ENCODE measurements at places on chromosomes 1 and 21.

DNA sequence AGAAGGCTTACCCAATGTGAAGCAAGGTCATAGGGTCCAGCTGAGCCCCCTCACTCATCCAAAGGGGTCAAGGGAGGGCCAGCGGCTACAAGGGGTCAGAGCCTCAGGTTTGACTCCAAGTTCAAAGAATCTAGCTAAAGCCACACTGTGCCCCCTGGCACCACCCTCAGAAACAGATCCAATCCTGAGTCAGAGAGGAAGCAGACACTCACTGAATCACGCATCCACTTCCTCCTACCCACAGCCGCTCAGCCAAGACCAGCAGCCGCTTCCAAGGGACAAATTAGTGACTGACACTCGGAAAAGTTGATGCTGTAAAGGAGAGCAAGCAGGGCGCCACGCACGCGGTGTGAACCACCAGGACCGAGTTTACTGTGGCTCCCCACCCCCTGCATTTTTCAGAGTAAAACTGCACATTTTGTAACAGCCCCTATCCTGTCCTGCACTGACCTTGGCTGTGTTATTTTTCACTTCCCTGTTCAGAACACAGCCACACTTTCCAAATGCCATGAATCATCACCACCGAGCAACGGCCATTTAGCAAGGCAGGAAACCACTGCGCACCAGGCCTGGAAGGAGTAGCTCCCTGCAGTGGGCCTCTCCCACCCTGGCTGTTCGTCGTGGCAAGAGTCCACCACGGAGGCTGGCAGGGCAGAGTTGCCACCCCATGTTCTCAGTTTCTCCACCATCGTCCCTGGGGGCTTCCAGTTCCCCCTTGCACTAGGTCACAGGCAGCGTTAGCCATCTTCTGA is 147.8 kb downstream of the TOMM20 start:
- peak; percentile 20 for DNase-seq

DNA sequence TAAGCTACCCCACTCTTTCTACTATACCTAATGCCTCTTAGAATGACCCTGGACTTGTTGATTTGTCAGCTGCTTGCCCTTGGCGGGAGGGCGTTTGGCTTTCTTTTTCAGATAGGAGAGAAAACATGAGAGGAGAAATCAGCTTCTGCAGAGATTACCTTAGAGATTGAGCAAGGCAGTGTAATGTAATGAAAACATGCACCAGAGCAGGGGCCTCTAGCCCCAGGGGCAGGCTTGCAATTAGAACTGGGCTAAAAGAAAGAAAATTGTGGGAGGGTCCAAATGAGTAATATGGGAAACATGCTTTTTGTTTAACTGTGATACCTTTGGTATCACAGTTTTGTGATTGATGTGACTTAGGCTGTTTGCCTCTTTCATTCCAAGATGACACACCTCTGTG is 89.7 kb downstream of the PBX1 start:
- DNase-seq, result no peak

GRCh38 chr1:224497714-224498573 is 63.3 kb upstream of the WDR26 start:
- DNase-seq, result peak; percentile 21

DNA sequence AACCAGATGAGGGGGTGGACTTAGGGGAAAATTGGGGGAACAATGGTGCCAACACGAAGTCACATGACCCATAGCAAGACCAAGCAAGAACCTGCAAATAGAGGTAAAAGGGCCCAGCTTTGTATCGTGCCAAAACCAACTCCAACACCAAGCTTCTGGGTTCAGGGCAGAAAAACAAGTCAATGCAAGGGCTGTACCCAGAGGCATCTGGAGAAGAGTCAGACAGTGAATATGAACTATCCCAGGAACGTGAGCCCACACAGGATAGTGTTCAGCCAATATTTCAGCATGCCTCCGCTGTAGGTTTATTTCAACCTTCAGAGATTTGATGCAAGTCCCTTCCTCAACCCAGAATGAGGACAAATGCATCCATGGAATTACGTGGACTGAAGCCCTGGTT is 15.0 kb upstream of the ZMYM6 start:
- no peak for DNase-seq

- no peak for DNase-seq
Observed at GRCh38 chr1:77583483-77583882, 99.0 kb downstream of the ZZZ3 start.

DNA sequence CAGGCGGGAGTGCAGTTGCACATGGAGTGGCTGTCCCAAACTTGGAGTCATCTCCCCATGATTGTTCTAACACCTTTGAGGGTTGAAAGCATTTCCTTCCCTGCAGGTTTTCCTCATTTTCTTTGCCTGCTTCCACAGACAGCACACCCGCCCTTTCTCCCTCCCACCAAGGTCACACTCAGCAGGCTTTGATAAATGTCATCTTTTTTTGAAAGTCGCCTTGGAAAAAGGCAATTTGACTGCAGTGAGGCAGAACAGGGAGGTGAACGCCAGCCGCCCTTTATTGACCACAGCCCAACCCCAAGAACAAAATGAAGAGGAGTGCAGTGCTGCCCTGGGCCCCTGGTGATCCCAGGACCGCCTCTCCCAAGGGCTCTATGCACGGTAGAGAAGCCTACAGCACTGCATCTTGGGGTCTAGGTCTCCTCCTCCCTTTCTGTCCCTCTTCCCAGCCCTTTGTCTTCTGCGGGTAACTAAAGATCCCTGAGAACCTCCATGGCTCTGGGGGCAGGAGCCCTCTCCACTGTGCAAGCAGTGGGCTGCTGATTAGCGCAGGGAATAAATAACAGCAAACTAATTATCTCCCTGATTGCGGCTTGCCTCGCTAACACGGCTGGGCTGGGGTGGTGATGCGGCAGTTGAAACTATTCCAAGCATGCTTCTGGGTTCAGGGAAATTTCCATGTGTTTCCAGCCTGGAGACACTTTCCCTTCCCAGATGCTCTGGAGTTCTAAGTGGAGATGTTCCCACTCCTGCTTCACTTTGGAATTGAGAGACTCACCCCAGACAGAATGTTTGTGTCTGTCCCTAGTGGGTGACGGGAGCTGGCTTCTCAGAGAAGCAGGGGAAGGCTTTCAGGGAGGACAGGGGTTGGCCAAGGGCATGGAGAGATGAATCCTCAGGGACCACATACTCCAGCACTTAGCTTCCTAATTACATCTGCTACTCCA is 11.8 kb upstream of the AMIGO1 start:
- no peak for DNase-seq

GRCh38 chr21:35072960-35073359 is 23.9 kb upstream of the RUNX1 start:
- no peak for DNase-seq

DNA sequence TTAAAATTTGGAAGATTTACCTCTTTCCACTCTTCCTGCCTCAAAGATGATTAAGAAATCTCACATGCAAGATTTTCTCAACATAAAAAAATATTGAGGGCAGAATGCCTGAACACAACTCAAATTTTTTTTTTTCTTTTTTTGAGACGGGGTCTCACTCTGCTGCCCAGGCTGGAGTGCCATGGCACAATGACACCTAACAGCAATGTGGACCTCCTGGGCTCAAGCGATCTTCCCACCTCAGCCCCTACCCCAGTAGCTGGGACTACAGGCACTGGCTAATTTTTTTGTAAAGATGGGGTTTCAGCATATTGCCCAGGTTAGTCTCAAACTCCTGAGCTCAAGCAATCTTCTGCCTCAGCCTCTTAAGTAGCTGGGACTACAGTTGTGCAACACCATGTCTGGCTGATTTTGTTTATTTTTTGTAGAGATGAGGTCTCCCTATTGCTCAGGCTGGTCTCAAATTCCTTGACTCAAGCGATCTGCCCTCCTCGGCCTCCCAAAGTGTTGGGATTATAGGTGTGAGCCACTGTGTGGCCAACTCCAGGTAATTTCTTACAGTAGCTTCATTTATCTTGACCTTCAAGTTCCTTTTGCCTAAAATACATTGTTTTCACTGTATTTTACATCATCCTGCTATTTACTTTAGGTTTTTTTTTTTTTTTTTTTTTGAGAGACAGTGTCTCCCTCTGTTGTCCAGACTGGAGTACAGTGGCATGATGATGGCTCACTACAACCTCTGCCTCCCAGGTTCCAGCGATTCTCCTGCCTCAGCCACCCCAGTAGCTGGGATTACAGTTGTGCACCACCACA is 10.4 kb downstream of the NUCKS1 start:
- DNase-seq, result no peak

- DNase-seq, result no peak
Observed at GRCh38 chr21:38507374-38507942, 9.2 kb upstream of the ERG start.

DNA sequence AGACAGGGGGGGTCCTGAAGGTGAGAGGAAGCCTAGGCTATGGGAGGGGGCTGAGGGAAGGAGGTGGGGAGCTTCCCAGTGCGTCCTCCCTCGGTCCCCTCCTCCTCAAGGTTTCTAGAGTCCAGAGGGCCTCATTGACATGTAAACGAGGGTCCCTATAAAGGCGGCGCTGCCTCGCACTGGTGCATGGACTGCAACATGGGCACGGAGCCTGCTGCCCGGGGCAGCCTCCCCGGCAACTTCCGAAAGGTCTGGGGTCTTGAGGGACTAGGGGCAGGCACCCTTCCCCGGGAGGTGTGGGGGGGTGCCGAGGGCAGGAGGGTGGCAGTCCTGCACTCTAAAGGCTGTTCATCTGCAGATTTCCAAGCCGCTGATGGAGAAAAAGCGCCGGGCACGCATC is at the start of gene HES3:
Gene HES3, plus strand, starts transcription at position 187 of the 400 bp plus-strand sequence. Its CDS starts 187 bp downstream, at position 374.
- no peak for DNase-seq

GRCh38 chr1:172875892-172876291 is 174.8 kb downstream of the TNFSF18 start:
- no peak for DNase-seq

- no peak for DNase-seq
Observed at GRCh38 chr1:199778324-199778955, 249.1 kb upstream of the NR5A2 start.

GRCh38 chr1:93960641-93961147 is 51.5 kb upstream of the GCLM start:
- DNase-seq, result no peak

GRCh38 chr1:17924578-17924977 is 169.4 kb downstream of the ACTL8 start:
- no peak for DNase-seq

GRCh38 chr1:222062640-222063039 is 320.8 kb upstream of the DUSP10 start:
- DNase-seq, result no peak

All from stimulated activated CD8-positive, alpha-beta memory T cell treated with anti-CD3 and anti-CD28 coated beads, Interleukin-4, amount 100 ng/mL, for 1 hour (primary cell).